ENCODE measurements at places on chromosomes 11 and 22. TPM values are rescaled to one million over a fixed set of nuclear protein-coding genes. Genes with fewer than 3 reads are reported as not detected.

HOATZ gene
- total RNA-seq, result not detected

GAL gene
- total RNA-seq, result not detected

OR5B21 gene
- total RNA-seq, result 0.32 TPM

MYBPC3 gene
- total RNA-seq, result 0.10 TPM

VSIG2 gene
- total RNA-seq, result 0.57 TPM

RTN4R gene
- total RNA-seq, result 0.68 TPM

CYP2D6 gene
- 9.6 TPM for total RNA-seq

HORMAD2 gene
- not detected for total RNA-seq

NOX4 gene
- total RNA-seq, result not detected

OR10G7 gene
- not detected for total RNA-seq

YAP1 gene
- 0.20 TPM for total RNA-seq

Data from T-helper 17 cell (primary cell).